ENCODE measurements at places on chromosomes 7 and 10. TPM values are rescaled to one million over a fixed set of nuclear protein-coding genes. Genes with fewer than 3 reads are reported as not detected.

Gene MTPN
- 144 TPM for total RNA-seq

Gene ARMC3
- total RNA-seq, result not detected

Gene ZCCHC24
- total RNA-seq, result 1.3 TPM

Gene PRSS37
- total RNA-seq, result not detected

Gene GRID2IP
- total RNA-seq, result 0.50 TPM

Gene GSDME
- 5.9 TPM for total RNA-seq

Gene MGAM2
- total RNA-seq, result not detected

Gene EVX1
- total RNA-seq, result not detected

Gene TMEM225B
- total RNA-seq, result 0.86 TPM

Gene DKK1
- total RNA-seq, result not detected

Gene SUN3
- not detected for total RNA-seq

Gene PTPN20
- total RNA-seq, result 0.70 TPM

Gene PLAU
- total RNA-seq, result 0.25 TPM

Gene NPC1L1
- not detected for total RNA-seq

Gene ANXA8L1
- total RNA-seq, result not detected

Gene SHTN1
- total RNA-seq, result not detected

Gene MLXIPL
- not detected for total RNA-seq

Gene TMEM213
- not detected for total RNA-seq

Gene AKR1C3
- total RNA-seq, result not detected

Gene RALA
- 29.1 TPM for total RNA-seq

Gene MMD2
- total RNA-seq, result not detected

Gene LRRC72
- total RNA-seq, result not detected

Gene SPDYE16
- 0.30 TPM for total RNA-seq

Gene SPDYE2
- 0.23 TPM for total RNA-seq

Gene ANK3
- 7.9 TPM for total RNA-seq

Gene WNT8B
- not detected for total RNA-seq

Gene TFPI2
- total RNA-seq, result not detected

Gene ZNF518A
- total RNA-seq, result 14.1 TPM

Gene MPP7
- total RNA-seq, result 4.5 TPM

Gene ZNF804B
- total RNA-seq, result not detected

Gene PRRT4
- 0.27 TPM for total RNA-seq

Gene PALD1
- total RNA-seq, result 0.55 TPM

Gene ATRNL1
- 0.19 TPM for total RNA-seq

Gene FAM13C
- not detected for total RNA-seq

Gene STEAP1
- total RNA-seq, result 0.48 TPM

Gene STEAP4
- not detected for total RNA-seq

Gene MYO3A
- not detected for total RNA-seq

Gene SEC61G
- 171 TPM for total RNA-seq

Gene SERPINE1
- 0.19 TPM for total RNA-seq

Gene TRDMT1
- total RNA-seq, result 7.1 TPM

Gene CEP55
- 44.4 TPM for total RNA-seq

Gene CLDN4
- total RNA-seq, result not detected

Gene ANKRD61
- 0.15 TPM for total RNA-seq

Gene ABHD11
- total RNA-seq, result 26.6 TPM

Gene SEMA3D
- total RNA-seq, result not detected

Gene NEUROD6
- not detected for total RNA-seq
